Dermis blood vessel endothelial cell (primary cell): ENCODE measurements at places on chromosomes 2 and 18. TPM values are rescaled to one million over a fixed set of nuclear protein-coding genes. Genes with fewer than 3 reads are reported as not detected.

The TBR1 gene
- total RNA-seq, result not detected in 2 replicates

The PKDCC gene
- 2.0 and 2.6 TPM in 2 replicates for total RNA-seq

The CNTNAP5 gene
- total RNA-seq, result not detected in 2 replicates

The SERPINB10 gene
- total RNA-seq, result not detected in 2 replicates

GRCh38 chr2:88190808-88191721 lies 20.9 kb downstream of the THNSL2 start:
- DNase-seq, result peak; percentile 68

DNA sequence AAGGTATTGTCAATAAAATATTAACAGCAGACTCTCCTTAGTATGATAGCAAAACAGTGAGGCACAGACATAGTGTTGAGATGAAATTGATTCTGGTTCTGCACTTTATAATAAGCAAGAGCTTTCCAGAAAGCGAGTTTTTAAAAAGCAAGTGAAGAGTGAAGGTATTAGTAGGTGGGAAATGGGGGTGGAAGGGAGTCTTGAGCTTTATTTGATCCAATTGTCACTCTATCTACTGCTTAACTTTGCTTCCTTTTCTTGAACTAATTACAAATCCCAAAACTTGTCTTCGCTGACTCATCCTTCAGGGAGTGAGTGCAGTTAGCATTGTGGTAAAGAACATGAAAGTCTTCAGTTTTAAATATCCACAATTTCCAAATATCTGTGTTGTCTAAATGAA lies 120.6 kb upstream of the BOD1L2 start:
- DNase-seq, result no peak

DNA sequence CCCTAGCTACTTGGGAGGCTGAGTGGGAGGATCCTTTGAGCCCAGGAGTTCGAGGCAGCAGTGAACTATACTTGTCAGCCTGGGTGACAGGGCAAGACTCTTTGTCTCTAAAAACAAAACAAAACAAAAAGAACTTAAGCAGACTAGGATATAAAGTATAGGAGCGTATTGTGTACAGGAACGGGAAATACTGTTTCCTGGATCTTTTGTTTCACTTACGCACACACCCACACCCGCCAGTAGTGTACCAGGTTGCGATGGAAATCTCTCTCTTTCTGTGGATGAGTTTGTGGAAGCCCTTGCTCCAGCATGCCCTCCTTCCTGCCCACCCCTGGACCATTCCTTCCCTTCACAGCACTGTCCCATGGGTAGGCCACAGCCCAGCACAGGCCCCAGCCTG lies 136.3 kb downstream of the RPIA start:
- DNase-seq, result peak; percentile 86

DNA sequence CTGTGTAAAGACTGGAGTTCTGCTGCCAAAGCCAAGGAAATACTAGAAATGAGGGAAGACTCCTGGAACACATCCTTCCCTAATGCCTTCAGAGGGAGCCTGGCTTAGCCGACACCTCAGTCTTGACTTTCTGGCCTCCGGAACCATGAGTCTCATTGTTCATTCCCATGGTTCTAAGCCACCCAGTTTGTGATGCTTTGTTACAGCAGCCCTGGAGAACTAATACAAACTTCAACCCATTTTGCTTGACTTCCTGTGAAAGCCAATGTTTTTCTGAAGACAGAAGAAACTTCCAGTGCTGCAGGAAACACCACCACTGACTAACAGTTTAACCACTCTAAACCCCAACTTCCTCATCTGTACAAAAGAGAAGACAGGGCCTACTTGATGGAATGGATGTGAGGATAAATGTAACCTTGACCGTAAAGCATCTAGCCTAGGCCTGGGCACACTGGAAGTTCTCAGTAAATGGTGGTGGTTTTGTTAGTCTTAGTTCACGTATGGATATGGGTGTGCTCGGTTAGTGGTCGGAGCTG lies 85.9 kb upstream of the RFX8 start:
- DNase-seq, result peak; percentile 23

DNA sequence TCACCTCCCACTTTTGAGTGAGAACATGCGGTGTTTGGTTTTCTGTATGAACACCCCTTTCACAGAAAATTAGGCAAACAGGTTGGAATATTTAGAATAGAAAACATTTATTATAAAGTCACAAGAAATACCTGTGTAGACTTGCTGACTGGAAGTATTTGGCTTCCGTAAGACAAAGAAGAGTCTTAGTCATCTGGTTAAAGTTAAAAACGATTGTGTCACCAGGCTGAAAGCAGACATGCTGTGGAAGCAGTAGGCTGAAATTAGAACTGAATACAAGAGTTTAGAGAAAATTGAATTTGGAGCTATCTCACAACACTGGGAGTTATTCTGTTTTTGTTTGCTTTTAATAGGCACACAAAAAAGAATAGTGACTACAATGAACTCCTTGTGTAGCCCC lies 16.2 kb upstream of the CLASP1 start:
- DNase-seq, result no peak
